ENCODE measurements at places on chromosomes 7 and 10.

DNA sequence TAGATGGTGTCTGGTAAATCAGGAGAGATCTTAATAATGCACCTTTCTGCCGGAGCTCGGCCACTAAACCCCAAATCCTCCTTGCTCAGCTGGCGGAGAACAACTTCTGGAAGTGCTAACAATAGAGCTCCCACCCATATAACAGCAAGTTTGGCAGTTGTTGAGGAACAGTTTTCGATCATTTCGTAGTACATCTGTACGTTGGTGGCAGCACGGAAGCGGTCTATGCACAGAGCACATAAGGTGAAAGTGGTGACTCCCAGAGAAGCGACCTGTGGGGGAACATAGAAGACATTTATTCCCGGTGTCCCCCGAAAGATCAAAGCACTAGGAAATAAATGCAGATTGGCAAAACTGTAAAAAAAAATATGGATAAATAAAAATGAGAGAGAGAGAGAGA is 18.5 kb downstream of the GPR37 start:
- no peak for DNase-seq

DNA sequence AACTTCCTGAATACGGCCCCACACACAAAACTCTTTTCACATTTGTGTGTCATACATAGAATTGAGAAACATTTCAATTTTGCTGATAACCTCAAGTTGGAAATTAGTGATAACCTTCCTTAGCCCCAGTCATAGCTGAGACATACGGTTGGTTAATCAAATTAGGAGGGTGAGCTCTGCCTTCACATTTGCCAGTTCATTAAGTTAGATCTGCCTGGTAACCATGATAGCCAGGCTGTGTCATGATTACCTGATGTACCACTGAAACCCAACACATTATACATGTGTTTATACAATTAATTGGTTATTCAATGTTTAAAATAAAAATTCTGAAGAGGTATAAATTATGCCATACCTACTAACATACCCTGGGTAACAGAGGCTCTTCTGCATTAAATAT is 60.8 kb upstream of the RAB11FIP2 start:
- DNase-seq = no peak

DNA sequence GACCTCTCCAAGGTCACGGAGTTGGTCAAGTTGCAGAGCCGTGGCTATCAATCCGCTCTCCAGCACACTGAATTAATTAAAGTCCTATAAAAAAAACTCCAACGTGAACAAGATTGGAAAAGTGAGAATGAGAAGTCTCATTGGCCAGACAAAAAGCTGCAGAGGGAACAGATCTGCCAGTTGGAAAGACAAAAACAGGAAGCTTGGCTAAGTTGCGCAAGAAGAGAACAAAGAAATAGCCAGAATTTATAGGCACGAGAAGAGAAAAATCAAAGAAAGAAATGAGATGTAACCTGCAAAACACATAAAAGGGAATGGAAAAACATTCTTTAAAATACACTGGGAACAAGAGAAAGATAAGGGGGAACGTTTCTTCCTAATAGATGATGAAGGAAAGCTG is 45.7 kb upstream of the CRTAC1 start:
- no peak for DNase-seq

- DNase-seq = no peak
Measured at GRCh38 chr7:20279979-20280378, 50.7 kb upstream of the ITGB8 start.

DNA sequence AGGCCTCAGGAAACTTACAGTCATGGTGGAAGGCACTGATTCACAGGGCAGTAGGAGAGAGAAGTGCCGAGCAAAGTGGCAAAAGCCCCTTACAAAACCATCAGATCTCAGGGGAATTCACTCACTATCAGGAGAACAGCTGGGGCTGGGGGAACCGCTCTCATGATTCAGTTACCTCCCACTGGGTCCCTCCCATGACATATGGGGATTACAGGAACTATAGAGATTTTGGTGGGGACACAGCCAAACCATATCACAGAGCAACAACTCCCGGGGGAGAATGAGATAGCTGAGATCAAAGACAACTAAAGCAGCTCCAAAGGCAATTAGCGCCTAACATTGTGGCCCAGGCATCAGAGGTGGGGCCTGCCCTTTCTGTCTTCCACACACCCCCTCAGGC is 85.4 kb upstream of the VOPP1 start:
- DNase-seq = no peak

GRCh38 chr7:463817-464453 is 55.7 kb downstream of the PDGFA start:
- DNase-seq = no peak

GRCh38 chr7:30980751-30981150 is 17.0 kb downstream of the GHRHR start:
- DNase-seq = no peak

- no peak for DNase-seq
Measured at GRCh38 chr7:101959342-101959741, 141.9 kb downstream of the CUX1 start.

DNA sequence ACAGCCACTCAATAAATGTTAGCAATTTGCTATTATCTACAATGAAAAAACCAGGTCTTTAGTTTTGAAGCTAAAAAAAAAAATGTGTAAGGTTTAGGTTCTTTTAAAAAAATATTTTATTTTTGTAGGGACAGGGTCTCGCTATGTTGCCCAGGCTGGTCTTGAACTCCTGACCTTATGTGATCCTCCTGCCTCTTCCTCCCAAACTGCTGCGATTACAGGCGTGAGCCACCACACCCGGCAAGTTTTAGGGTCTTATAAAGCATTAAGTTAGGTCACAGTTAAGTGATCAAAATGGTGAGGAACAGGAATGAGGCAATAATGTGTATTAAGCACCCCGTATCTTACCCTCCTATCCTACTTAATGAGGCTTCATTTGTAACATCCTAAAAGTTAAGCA is 774 bp downstream of the SEM1 start:
- DNase-seq = no peak

DNA sequence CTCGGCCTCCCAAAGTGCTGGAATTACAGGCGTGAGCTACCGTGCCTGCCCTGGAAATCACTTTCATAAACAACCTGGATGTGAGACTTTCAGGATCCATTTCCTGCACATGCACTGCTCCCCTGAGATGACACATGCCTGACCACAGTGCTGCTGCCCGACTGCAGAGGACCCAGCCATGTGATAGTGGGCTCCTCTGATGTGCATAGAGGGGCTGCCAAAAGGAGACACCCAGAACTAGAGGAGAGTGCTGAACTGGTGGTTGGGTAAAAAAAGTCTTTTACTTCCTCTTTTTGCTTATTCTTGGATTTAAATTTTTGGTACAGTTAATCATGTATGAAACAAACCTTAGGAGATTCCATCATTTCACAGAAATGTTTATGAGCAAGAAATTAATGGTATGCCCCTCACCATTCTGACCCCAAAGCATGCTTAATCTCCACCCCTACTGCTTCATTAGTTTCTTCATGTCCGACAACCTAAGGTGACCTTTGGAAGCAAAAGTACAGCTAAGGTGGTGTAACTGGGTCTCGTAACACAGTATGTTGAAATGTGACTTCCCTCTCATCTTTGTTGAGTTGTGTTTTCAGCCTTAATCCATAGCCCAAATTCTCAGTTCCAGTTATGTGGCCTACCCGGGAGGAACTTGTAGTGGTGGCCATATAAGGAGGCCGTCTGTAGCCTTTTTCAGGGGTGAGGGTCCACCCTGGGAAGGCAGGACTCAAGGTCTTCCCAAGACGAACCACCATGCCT is 111.1 kb downstream of the RNF216 start:
- DNase-seq = no peak

DNA sequence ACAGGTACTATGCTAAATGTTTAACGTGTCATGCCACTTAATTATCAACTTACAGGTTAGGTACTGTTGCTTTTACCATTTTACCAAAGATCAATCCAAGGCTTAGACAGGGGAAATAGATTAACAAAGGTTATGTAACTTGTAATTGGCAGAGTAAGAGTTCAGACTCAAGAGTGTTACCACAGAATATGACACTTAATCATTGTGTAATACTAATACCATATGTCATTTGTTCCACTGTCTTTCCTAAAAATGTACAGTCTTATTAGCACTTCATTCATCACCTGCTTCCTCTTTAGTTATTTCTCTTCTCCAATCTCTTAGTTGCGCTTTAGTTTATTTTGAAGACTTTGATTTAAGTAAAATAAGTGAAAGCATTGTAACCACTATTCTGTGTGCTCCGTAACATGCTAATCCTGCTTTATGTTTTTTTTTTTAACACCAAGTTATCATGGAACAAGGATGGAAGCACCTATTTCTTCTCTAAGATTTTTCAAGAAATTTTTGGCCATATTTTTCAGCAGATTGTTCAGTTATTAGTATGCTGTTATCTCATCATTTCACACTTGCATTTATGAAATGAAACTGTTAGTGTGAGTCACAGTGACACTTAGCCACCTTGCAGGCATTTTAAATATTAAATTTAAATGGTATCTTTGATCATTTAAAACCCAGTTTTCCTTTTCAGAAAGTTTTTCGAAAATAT is 197.3 kb downstream of the PHF14 start:
- no peak for DNase-seq

- no peak for DNase-seq
Measured at GRCh38 chr10:106919871-106920282, 244.6 kb downstream of the SORCS1 start.
